ENCODE measurements at places on chromosomes 6 and 20. TPM values are rescaled to one million over a fixed set of nuclear protein-coding genes. Genes with fewer than 3 reads are reported as not detected.
A peak's percentile ranks its signal among the peaks of the same experiment; 100 is the strongest.

GRCh38 chr6:81814370-81815076 is 62.0 kb upstream of the TENT5A start:
- DNase-seq: no peak

DNA sequence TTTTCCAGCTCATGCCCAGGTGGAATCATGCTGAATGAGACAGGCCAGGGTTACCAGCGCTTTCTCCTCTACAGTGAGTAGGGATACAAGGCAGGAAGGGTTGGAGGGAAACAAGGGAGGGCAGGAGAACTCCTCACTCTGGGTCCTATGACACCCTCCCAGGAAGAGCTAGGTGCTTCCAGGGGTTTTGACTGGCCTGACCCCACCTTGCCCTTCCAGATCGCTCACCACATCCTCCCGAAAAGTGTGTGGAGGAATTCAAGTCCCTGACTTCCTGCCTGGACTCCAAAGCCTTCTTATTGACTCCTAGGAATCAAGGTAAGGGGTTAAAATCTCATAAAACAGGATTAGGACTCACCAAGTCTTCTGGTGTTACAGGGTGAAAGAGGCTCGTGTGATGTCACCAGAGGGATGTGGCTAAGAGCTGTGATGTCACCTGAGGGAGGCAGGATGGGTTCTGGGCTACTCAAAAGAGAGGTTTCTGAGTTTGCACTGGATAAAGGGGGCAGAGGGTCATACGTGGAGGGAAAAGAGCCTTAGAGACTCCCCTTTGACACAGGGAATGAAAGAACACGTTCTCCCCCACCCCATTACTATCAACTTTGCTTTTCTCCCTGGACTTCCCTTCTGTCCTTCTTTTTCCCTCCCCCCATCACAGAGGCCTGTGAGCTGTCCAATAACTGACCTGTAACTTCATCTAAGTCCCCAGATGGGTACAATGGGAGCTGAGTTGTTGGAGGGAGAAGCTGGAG is 1.9 kb downstream of the APOM start:
- no peak for DNase-seq

DNA sequence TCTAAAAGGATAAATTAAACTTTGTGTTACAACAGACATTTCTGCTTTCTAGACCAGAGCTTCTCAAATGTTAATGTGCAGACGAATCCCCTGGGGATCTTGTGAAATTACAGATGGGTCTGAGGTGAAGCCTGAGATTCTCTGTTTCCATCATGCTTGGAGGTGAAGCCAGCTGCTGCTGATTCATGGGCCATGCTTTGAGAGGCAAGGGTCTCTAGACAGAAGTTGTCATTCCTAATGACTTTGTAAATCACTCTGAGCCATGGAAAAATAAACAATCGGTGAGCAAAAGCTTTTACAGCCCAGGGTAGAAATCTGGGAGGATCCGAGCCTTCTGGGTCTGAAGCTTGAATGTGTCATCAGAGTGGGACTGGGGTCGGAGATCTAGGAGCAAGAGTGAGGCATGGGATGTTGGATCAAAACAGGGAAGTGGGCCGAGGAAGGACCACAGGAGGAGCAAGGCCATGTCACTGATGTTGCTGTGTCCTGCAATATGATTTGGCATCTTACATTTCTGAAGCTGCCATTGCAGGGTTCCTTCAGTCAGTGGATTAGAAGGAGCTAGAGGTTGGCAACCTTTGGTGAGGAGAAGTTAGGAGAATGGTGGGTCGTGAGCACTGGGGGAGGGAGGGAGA is 77.3 kb downstream of the TRMT11 start:
- peak; percentile 15 for DNase-seq

DNA sequence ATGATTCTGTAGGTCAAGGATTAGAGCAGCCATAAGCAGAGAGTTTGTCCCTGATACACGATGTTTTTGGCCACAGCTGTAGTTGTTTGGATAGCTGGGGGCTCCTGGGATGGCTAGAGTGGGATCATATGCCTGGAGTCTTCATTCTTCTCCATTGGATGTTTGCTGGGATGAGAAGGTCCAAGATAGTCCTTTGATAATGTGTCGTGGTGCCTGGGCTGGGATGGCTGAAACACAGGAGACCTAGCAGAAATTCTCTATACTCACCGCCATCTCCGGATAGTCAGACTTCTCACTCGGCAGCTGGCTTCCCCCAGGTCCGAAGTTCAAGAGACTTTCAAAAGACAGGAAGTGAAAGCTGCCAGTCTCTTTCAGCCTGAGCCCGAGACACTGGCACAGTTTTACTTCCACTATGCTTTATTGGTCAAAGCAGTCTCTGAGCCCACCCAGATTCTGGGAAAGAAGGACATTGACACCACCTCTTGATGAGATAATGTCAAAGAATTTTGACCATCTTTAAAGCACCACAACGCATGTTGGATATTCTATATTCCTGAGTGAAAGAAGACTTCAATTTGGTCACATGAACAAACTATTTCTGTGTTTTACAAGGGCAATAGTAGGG is 16.0 kb downstream of the MARCKS start:
- DNase-seq: no peak

DNA sequence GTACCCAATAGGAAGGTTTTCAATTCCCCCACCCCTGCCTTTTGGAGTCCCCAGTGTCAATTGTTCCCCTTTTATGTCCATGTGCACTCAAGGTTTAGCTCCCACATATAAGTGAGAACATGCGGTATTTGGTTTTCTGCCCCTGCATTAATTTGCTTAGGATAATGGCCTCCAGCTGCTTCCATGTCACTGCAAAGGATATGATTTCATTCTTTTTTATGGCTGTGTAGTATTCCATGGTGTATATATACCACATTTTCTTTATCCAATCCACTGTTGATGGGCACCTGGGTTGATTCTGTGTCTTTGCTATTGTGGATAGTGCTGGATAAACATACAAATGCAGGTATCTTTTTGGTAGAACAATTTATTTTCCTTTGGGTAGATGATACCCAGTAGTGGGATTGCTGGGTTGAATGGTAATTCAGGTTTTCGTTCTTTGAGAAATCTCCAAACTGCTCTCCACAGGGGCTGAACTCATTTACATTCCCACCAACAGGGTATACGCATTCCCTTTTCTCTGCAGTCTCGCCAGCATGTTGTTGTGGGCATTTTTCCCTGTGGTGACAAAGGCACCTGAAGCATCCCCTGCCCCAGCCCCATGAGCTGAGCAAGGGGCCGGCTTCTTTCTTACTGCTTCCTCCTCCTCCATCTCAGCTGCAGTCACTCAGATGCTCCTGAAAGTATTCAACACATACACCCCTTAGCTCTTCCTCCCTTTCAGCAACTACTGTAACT is 66.7 kb downstream of the ELOVL2 start:
- no peak for DNase-seq

GRCh38 chr20:50274570-50275430 is 84.2 kb downstream of the CEBPB start:
- no peak for DNase-seq

GRCh38 chr6:46420921-46421638 is 70.2 kb downstream of the RCAN2 start:
- DNase-seq: no peak

GRCh38 chr20:63956664-63957003 is 418 bp upstream of the UCKL1 start:
- no peak for DNase-seq

DNA sequence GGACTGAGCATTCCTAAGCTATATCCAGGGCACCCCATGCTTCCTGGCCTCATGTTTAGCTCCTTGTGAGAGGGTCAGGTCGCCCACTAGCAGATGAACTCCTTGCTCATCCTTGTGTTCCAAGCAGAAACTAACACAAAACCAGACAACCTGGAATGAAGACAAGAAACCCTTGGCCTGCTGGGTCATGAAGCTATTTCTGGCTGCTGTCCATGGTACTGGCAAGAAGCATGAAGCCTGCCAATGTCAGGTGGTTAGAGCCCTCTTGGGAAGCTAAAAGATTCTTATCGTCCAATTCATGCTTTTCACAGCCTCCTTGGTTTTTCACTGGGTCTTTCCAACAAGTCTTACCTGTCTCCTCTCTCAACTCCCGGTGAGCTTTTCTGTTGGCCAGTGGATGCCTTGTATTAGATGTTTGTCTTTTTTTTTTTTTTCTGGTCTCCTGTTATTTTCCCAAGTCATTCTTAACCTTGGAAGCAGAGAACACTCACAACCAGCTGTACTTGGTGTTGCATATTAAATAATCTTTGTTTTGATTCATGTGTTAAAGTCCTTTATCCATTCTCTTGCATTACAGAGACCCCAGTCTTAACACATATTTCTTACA is 180.3 kb downstream of the ANKRD60 start:
- peak; percentile 67 for DNase-seq

- DNase-seq: no peak
Measured at GRCh38 chr6:37205175-37205996, 35.4 kb downstream of the PIM1 start.

DNA sequence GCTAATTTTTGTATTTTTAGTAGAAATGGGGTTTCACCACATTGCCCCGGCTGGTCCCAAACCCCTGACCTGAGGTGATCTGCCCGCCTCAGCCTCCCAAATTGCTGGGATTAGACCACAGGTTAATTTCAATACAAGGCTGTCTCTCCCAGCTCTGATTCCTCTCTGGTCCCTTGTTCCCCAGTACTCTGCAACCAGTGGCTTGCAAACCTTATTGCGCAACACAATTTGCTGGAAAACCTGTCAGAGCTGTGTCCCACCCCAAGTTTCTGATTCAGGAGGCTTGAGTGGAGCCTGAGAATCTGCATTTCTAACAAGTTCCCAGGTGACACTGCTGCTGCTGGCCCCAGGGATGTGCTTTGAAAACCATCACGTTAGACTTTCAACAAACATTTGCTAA is 96.2 kb upstream of the SRSF6 start:
- no peak for DNase-seq

GRCh38 chr20:60822699-60823607 is 429.1 kb upstream of the CDH4 start:
- peak; percentile 32 for DNase-seq

DNA sequence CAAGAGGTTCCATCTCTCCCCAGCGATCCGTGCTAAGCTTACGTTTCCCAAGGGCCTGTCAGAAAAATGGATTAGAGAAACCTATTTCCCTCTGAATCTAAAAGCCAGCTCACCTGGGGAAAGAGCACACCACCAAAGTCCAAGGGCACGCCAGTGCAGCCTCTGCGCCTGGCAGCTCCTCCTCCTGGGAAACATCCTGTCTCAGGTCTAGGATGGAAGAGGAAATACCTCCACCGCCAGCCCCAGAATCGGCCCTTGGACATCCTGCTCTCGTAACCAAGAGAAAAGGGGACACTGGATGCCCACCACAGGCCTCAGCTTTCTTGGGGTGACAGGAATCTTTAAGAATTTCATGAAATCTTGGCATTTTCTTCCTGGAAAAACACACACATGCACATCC is 18.7 kb downstream of the RAMACL start:
- DNase-seq: no peak

DNA sequence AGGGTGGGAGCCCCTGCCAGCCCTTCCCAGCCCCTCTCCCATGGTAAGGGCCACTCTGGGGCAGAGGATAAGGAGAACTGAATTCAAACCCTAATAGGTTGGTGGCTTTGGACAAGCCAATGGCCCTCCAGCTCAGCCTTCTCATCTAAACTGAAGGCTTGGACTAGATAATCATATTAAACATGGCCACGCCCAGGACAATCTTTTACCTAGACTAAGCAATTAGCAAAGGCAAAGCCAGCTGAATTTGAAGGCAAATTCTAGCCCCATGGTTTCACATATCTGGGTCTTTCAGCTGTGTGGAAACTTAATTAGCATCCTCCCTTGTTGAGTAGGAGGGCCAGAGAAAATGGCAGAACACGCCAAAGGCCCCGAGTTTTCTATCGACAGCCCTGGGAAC is 10.7 kb downstream of the SLC22A23 start:
- no peak for DNase-seq

- DNase-seq: no peak
Measured at GRCh38 chr6:156058356-156058755, 602.7 kb upstream of the NOX3 start.

GRCh38 chr6:130920969-130921368 is 93.8 kb downstream of the SMLR1 start:
- DNase-seq: no peak

DNA sequence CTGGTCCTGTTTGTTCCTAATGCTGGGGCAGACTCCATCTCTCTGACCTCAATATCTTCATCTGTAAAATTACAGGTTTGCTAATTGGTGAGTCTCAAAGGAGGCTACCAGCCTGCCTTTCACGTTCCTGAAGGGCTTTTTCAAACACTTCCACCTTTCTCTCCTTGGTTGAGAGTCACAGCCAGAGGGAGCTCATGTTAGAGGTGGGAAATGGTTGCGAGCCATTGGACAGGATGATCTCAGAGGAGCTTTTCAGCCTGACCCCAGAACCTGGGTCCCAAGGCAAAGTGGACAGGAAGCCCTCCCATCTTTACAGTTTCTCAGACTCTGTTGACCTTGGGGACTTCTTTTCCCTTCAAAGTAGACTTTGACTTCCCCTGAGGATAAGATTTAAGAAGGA is 37.6 kb downstream of the NDUFAF5 start:
- DNase-seq: no peak

- no peak for DNase-seq
Measured at GRCh38 chr20:5991623-5992441, 41.4 kb downstream of the MCM8 start.

GRCh38 chr6:79135973-79136470 is 58.0 kb upstream of the PHIP start:
- no peak for DNase-seq

DNA sequence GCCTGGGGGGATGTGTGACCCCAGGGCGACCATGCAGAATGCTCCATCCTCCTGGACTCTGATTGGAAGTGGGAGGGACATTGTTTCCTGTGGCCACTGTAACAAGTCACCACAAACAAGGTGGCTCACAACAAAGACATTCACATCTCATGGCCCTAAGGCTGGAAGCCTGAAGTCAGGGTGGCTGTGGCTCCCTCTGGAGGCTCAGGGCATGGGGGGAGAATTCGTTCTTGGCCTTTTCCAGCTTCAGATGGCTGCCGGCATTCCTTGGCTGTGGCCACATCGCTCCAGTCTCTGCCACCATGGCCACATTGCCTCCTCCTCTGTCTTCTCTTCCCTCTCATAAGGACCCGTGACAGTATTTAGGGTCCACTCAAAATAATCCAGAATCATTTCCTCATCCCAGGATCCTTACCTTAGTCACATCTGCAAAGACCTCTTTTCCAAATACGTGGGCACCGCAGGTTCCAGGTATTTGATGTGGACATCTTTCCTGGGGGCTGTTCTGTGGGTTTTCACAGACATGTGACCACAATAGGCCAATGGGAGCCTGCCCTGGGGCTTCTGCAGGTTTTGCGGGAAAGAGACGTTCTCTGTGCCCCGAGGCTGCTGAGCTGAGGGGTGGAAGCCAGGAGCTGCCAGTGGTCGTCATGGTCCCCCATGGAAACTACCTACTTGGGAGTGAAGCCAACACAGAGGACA is 249.3 kb downstream of the PREX1 start:
- no peak for DNase-seq

Gene CST2
- polyA plus RNA-seq: not detected

Gene C6orf132
- polyA plus RNA-seq: 0.34 TPM

Gene FAM83C
- polyA plus RNA-seq: not detected

Gene VGLL2
- polyA plus RNA-seq: not detected

Gene AGPAT4
- polyA plus RNA-seq: 18.1 TPM

Gene RALY
- polyA plus RNA-seq: 413 TPM

Gene ITPA
- polyA plus RNA-seq: 40.6 TPM

Gene SCRT2
- 0.98 TPM for polyA plus RNA-seq

Gene SLC17A9
- polyA plus RNA-seq: 0.20 TPM

Gene MMUT
- 24.3 TPM for polyA plus RNA-seq

Data from brain (organoid and tissue), 16 donors.